CD4-positive, alpha-beta T cell treated with Interleukin-6 for 4 hours (primary cell): ENCODE measurements at places on chromosomes 7 and 10.

- peak; percentile 76 for DNase-seq
These were observed 102.7 kb downstream of the CUBN start for GRCh38 chr10:17026686-17027485.

DNA sequence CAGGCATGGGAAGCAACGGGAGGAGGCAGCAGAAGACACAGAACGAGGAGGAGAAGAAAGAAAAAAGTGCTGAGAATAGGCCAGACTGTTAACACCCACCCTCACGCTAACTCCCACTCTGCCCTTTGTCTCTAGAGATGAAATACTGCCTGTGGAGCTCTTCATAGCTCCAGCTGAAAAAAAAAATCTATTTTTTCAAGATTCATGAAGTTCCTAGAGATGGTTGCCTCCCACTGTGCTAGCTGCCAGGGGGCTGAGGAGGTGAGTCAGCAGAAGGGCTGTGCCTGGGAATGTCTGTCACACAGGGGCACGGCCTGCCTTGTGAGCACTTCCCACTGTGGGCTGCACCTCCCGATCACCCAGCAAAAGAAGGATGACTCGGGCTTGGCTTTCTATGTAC is 144.5 kb downstream of the RNF216 start:
- no peak for DNase-seq

DNA sequence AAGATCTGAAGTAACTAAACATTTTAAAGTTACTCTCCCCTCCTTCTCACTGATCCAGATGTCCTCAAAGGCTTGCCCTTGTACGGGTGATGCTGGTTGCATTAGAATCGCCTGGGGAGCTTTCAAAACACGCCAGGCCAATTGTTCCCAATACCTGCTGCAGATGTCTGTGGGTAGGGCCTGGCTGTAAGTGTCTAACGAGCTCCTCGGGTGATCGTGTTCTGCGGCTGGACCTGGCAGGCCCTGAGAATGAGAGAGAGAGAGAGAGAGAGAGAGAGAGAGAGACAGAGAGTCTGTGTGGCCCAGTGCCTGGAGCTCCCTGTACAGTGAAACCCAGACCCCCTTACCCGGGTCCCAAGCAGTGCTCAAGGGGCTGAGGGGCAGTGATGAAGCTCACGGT is 8.4 kb downstream of the COL13A1 start:
- DNase-seq: no peak

DNA sequence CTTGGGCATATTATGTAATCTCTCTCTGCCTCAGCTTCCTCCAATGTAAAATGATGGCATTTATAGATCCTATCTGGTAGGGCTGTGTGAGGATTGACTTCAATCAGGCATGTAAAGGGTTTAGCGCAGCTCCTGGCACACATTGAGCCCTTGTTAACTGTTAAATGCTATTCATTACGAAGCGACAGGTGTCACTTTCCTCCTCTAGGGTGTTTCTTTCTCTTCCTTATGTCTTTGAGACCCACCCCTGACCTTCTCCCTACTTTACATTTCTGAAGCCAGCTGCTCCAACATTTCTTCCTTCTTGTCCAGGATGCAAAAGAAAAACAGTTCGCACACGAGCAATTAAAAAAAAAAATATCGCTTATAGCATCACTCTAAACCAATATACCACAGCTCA is 5.7 kb upstream of the R3HCC1L start:
- no peak for DNase-seq

GRCh38 chr10:15124908-15125307 is 27.8 kb downstream of the RPP38 start:
- no peak for DNase-seq

DNA sequence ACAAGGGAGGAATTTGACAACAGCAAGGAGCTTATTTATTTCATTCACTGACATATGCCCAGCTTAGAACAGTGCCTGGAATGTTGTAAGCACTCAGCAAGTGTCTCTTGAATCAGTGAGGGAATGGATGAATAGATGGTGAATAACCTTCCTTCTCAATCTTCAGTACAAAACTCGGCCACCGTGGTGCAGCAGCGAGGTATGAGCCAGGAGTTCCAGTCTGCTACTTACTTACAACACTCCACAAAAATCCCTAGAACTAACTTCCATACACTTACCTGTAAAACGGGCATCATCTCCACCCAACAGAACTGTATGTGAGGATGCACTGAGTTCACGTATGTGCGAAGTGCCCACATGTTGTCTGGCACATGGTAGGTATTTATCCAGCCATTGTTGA is 237.4 kb downstream of the WDR11 start:
- DNase-seq: no peak

DNA sequence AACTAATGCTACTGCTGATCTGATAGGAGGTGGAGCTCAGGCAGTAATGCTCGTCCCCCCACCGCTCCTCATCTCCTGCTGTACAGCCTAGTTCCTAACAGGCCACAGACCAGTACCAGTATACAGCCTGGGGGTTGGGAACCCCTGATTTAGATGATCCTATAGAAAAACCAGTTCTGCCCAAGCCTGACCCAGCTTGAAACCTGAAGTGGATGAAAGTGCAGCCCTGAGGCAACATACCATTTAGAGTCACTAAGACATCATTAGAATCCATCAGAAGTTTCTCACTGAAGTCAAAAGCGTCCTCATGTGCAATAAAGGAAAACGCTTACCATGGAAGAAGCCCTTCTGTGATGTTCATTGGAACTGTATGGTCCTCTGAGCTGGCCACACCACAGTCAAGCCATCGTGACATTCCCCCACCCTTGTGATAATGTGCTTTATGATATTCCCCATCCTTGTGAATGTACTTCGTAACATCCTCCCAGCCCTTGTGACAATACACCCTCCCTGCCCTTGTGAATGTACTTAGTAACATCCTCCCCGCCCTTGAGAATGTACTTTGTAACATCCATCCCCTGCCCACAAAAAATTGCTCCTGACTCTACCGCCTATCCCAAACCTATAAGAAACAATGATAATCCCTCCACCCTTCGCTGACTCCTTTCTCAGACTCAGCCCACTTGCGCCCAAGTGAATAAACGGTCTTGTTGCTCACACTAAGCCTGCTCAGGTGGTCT is 65.9 kb upstream of the HECTD2 start:
- no peak for DNase-seq

GRCh38 chr10:116712989-116713543 is 29.3 kb downstream of the HSPA12A start:
- no peak for DNase-seq

GRCh38 chr10:49664006-49664841 is 15.2 kb upstream of the C10orf53 start:
- DNase-seq: no peak

DNA sequence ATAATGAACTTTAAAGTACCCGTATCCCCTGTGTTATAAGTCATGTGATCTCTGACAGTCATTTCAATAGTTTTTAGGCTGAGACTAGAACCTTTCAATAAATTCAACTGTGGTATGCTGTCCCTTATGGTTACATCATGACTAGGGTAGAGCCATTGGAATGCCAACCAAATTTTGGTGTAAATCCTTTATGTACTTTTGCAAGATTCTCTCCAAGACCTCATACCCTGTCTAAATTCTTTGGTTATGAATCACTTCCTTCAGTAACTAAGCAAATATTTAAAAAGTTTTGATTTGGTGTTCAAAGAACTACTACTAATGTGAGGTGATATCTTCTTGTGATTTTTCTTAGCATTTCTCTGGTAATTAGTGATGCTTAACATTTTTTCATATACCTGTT is 20.8 kb upstream of the OR6B1 start:
- no peak for DNase-seq

- DNase-seq: no peak
These were observed 64.3 kb upstream of the RET start for GRCh38 chr10:43012578-43012977.

DNA sequence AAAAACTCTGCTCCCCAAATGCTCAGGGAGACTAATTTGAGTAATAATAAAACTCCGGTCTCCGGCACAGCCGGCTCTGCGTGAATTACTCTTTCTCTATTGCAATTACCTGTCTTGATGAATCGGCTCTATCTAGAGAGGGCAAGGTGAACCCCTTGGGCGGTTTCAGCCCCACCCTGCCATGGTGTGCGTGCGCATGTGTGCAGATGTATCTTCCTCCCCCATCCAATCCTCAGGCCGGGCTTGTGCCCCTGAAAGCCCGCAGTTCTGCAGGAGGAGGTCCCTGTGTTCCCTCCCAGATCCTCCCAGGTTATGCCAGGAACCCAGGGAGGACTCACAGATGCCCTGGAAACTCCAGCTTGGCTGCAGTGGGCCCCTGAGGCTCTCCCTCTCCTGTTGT is 48.3 kb upstream of the MYL10 start:
- DNase-seq: no peak

GRCh38 chr10:109887243-109887642 is 36.1 kb downstream of the XPNPEP1 start:
- no peak for DNase-seq

- no peak for DNase-seq
These were observed 744.7 kb upstream of the GALNT17 start for GRCh38 chr7:70387217-70387616.

DNA sequence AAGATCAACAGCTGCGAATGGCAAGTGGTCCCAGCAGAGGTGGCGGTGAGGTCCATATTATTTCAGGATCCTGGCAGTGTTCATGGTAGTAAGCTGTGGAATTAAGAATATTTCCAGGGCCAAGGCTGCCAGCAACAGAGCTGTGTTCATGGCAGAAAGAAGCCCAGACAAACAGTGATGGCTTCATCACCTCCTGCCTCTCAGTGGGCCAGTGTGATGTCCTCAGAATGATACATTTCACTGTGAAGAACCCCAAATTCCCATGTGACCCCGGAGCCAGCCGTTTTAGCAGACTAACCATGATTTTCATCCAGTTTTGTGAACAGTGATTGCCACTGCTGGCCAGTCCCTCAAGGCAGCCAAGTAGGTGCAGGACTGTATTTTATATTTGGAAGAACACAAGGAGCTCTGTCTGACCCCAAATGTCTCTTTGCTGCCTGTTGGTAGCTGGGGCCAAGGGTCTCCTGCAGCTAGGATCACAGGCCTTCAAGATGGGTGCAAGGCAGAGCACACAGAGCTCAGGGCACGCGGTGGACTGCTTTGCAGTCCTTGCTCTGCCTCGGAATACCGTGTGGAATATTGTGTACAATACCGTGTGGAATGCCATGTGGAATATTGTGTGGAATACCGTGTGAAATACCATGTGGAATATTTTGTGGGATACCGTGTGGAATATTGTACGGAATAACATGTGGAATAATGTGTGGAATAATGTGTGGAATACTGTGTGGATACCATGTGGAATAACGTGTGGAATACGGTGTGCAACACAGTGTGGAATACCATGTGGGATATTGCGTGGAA is 132.3 kb upstream of the CHST15 start:
- DNase-seq: no peak

- no peak for DNase-seq
These were observed 104.9 kb upstream of the KCND2 start for GRCh38 chr7:120168066-120168465.
